NCI-H1092 (cell line): ENCODE measurements at places on chromosomes 4 and X.

GRCh38 chr4:113101669-113102068, 52.2 kb downstream of the ANK2 start:
- no peak for DNase-seq

DNA sequence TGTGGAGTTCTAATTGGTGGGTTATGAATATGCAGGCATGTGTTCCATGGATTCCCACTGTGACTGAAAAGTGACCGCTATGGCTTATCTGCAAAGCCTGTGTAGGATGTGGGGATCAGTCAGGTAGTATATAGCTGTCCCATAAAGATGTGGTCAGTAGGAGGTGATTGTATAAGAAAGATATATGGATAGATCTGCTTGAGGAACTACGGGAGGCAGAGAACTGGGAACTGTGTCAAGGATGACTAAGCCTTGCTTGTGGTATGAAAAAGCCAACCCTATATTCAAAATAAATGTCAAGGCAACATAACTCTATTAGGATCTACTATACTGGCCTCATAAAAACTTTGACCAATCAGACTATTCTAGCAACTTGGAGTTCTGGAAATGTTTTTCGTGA, 185.2 kb downstream of the KLHL4 start:
- DNase-seq: no peak

DNA sequence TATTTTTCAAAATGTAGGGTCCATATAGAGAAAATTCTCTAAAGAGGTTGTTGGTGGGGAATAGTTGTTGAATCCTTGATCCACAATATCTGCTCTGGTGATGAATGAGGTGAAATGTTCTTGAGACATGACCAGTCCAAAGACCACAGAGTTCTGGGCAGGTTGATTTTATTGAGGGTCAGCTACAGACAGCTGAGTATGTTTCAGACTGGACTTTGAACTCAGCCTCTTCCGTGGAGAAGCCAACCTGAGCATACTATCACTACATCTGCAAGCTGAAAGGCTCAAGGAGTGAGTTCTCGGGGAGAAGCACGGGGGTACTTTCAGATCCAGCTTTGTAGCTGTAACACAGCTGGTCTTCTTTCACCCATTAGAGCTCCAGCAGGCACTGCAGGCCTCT, 168.4 kb upstream of the NPY2R start:
- DNase-seq: no peak

DNA sequence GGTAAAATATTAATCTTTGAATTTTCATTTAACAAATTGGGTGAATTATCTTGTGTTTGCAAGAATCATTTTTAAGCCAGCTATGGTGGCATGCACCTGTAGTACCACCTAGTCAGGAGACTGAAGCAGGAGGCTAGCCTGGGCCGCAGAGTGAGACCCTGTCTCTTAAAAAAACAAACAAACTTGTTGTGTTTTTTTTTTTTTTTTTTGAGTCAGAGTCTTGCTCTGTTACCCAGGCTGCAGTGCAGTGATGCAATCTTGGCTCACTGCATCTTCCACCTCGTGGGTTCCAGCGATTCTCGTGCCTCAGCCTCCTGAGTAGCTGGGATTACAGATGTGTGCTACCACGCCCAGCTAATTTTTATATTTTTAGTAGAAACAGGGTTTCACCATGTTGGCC, 2.2 kb downstream of the TXLNG start:
- no peak for DNase-seq

DNA sequence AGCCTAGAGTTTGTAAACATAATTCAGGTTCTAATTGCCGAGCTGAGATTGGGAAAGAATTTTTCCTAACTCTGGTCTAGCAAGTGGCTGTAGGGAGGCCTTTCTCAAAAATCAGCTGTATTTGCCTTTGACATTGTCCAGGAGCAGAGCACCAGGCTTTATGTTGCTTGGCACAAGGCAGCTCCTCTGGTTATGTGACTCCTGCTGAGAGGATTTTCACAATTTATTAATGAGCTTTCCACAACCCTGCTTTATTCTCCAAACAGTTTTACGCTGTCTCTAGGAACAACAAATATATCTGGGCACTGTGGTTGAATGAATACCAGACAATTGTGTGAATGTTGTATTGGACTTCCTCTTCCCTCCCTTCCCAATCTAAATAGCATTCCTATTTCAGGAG, 14.9 kb downstream of the LSM6 start:
- no peak for DNase-seq

GRCh38 chrX:119105826-119106225, 21.8 kb downstream of the KIAA1210 start:
- DNase-seq: no peak

DNA sequence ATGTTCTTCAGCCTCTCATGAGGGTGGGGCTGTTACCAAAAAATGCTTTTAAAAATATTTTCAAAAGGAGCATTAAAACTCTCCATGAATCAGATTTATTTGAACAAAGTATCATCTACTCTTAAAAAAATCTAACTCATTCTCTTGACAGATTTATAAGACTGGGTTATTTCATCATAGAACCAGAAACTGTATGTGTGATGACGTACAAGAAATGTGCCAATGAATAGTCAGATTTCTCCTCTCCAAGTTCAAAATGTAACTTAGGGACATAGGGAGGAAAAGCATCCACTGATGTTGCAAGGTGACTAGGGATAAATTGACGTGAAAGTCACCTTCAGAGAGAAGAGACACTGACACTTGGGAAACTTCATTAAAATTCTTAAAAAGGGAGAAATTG, 89.1 kb upstream of the CLNK start:
- DNase-seq: no peak

DNA sequence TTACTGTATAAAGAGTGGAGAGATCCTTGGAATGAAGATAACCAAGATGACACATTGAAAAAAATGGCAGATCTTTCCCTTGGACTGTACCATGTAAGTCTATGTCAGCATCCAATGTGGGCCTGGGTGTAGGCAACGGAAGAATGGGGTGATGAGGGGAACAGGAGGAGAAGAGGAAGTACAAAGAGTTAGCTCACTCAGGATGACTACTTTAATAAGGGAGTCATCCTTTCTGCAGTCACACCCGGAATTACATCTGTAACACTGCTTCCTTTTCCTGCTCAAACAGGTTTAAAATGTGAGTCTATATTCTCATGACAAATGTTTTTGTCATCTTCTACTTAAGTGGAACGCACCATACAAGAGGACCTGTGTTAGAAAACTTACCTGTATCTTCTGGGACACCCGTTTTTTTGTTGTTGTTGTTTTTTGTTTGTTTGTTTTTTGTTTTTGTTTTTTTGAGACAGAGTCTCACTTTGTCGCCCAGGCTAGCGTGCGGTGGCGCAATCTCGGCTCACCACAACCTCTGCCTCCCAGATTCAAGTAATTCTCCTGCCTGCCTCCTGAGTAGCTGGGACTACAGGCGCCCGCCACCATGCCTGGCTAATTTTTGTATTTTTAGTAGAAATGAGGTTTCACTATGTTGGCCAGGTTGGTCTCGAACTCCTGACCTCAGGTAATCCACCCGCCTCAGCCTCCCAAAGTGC, 18.0 kb downstream of the HPSE start:
- DNase-seq: no peak

DNA sequence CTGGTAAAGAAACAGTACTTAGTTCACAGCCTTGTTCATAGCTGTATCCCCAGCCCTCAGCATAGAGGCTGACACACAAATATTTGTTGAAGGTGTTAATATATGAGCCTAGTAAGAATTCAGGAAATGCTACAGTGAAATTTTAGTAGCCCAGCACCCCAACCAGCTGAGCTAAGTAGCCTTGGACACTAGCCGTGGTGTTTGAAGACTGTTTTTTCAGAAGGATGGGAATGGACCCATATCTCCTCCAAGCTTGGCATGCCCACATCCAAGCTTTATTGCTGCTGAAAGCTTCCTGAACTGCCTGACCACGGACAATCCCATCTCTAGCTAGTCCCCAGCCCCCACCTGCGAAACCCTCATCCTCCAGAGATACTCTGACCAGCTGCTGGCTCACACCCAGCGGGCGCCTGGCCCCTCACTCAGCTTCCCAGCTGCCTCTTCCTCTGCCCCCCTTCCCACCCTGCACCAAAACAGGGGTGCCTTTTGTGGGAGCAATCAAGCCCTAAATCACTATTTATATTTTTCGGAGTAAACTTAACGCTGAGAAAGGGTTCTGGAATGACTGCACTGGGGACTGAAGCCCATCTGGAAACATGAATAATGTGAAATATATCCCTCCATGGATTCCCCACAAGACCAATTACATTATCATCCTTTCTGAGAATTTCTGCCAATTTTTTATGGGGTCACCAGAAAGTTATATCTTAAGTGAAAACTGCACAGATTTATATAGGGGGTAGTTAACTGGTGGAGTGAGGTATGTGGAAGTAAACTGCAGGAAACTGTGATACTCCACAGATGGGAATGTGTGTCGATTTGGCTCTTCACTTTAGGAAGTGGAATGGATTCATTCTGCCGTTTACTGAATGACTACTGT, 41.1 kb upstream of the CBR4 start:
- no peak for DNase-seq

GRCh38 chrX:150326541-150327247, 36.4 kb upstream of the MAMLD1 start:
- DNase-seq: no peak

- no peak for DNase-seq
Observed at GRCh38 chrX:37314531-37314930, 34.6 kb upstream of the PRRG1 start.

GRCh38 chr4:52751487-52751911, 274 bp upstream of the ERVMER34-1 start:
- DNase-seq: peak; percentile 9

DNA sequence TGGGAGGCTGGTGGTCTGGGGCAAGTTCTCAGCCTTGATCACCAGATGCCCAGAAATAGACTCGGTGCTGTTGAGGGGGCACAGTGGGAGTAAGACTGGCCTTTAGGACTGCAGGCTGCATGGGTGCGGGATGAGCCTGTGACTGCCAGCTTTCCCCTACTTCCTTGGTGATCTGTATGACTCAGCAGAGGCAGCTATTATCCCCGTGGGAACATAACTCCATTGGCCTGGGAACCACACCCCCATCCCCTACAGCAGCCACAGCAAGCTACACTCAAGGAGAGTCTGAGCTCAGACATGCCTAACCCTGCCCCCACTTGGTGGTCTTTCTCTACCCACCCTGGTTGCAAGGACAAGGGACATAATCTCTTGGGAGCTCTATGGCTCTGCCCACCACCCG, 20.6 kb downstream of the CLIC2 start:
- no peak for DNase-seq

- no peak for DNase-seq
Observed at GRCh38 chr4:175330236-175330635, 412.1 kb downstream of the ADAM29 start.

- DNase-seq: no peak
Observed at GRCh38 chr4:98285676-98286075, 24.5 kb downstream of the RAP1GDS1 start.

GRCh38 chrX:31287861-31288260, 216.0 kb upstream of the FTHL17 start:
- no peak for DNase-seq

- no peak for DNase-seq
Observed at GRCh38 chr4:94127707-94128328, 79.8 kb upstream of the SMARCAD1 start.

DNA sequence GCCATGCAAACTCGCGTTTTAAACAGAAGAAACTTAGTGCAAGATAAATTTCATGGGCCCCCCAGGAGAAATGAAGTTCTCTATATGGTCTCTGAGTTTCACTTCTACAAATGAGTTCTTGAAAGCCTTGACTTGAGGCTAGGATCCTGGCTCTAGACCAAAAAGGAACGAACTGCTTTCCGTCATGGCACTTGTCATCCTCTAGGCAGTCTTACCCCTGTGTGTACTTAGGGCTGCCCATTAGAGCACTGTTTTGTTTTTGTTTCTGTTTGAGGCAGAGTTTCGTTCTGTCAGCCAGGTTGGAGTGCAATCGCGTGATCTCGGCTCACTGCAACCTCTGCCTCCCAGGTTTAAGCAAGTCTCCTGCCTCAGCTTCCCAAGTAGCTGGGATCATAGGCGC, 29.0 kb downstream of the RNF4 start:
- no peak for DNase-seq

DNA sequence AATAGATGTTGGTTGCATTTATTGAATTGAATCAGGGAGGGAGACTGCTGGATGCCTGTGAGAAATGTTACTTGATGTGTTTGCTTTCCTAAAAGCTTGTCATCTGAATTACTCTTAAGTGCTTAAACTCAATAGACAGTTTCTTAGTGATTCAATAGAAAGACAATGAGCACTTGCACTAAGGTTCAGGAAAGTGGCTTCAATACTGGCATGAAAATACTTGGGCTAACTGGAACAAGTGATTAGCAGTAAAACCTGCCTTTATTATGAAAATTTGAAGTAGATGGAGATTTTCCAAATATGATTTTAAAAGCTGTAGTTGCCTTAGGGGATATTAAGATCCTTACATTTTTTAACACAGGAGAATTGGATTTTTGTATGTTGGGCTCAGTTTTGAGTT, 123.3 kb downstream of the RNF150 start:
- DNase-seq: no peak

DNA sequence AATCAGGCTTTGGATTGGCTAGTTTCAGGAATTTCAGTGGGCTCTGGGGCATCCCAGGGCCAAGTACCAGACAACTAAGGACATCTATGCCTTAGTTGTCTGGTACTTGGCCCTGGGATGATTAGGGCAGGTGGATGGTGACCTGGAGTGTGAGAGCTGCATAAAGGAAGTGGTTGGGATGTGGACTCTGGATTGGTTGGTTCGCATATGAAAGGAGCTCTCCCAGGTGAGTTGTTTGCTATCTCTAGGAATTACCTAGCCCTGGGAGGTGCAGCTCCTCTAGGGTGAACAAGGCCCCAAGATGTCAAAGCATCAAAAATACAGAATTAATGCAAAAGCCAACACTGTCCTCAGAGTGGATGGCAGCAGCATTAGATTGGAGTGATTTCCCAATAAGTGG, 109.6 kb downstream of the NHS start:
- no peak for DNase-seq

DNA sequence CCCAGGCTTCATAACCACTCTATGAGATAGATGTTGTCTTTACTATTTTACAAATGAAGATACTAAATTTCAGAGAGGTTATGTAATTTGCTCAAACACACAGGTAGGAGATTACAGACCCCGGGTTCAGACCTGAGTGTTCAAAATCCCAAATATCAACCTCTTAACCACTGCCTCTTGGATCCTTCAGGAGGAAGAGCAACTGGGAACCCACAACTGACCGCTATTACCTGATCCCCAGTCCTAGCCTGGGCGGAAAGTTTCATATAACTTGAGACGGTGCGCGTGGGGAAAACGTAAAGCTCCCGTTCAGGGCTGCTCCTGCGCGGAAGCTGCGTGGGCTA, 8.9 kb upstream of the PRDM8 start:
- no peak for DNase-seq

DNA sequence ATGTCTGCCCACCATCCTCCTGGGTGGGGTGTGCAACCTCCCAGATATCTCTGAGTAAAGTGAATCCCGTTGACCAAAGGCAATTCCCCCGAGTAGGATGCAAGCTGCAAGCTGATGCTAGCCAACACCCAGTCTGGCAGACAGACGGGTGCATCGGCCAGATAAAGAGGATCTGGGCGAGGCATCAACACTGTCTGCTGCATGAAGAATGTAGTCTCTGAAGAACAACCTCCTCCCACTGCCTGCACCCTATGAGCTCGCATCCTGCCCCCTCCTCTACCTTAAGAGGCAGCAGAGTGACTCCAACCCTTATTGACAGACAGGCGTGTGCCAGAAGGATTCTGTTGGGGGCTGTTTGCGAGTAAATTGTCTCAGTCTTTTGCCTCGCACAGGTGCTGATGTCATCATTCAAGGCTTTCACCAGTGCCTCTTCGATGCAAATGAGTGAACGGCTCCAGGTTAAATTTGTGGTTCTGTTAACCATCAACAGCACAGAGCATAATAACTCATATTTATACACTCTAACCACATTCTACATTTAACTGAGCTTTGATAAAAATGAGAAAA, 546.9 kb downstream of the BCOR start:
- DNase-seq: no peak
